Activated T-cell treated with anti-CD3 and anti-CD28 coated beads, Interleukin-2, amount 50 U/mL, for 72 hours (primary cell): ENCODE measurements at places on chromosomes 5 and 9. TPM values are rescaled to one million over a fixed set of nuclear protein-coding genes. Genes with fewer than 3 reads are reported as not detected.

TAF11L10 gene
- not detected for total RNA-seq

SOHLH1 gene
- not detected for total RNA-seq

- DNase-seq: no peak
These were observed 40.2 kb upstream of the FCN1 start for GRCh38 chr9:134957945-134958227.

DNA sequence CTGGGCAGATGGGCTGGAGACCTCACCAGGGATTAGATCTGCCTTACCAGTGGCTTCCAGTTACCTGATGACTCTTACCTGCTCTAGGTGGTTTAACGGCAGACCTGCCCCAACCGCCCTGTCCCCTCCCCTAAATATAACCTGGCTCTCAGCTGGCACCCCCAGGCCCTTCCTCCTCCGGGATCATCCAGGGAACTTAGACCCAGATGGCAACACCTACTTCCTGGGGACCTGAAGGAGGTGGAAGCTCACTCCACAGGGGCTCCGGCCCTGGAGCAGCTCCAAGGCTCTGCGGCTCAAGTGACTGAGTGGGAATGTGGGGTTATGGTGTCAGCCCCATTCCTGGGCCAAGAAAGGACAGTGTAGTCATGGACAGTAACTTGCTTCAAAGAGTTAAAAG, 130.4 kb downstream of the OLFM1 start:
- no peak for DNase-seq

- DNase-seq: no peak
These were observed 108.5 kb downstream of the ARHGAP26 start for GRCh38 chr5:142878638-142879037.

DNA sequence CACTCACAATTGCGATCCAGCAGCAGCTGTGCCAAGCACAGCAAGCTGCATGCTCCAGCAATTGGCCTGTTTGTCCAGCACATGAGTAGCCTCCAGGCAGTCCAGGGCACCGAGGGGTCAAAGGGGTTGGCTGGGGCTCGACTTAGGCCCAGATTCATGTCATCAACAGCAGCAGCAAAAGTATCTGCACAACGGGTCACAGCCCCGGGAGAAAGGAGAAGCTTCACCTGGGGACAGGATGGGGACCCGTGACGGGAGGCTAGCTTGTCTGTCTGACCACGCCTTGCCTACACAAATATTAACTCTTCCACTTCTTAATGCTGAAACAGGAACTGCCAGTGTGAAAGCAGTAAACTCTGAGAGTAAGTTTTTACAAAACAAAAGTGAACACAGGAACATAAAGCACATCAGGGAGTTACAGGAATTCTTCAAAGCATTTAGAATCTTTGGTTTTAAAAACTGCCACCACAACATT, 191.2 kb downstream of the PIK3R1 start:
- no peak for DNase-seq

GRCh38 chr5:159817262-159818029, 98.8 kb upstream of the ADRA1B start:
- no peak for DNase-seq

- no peak for DNase-seq
These were observed 509.4 kb downstream of the NFIB start for GRCh38 chr9:13804532-13804931.

GRCh38 chr5:116388564-116389258, 185.9 kb downstream of the SEMA6A start:
- no peak for DNase-seq
